ENCODE measurements at places on chromosomes 16 and 17. TPM values are rescaled to one million over a fixed set of nuclear protein-coding genes. Genes with fewer than 3 reads are reported as not detected.

SDK2 gene
- 0.89 TPM for total RNA-seq

KRT13 gene
- total RNA-seq = 0.46 TPM

GCGR gene
- not detected for total RNA-seq

IKZF3 gene
- not detected for total RNA-seq

CTU2 gene
- 14.3 TPM for total RNA-seq

FOXF1 gene
- 6.4 TPM for total RNA-seq

TBC1D3I gene
- total RNA-seq = not detected

All from smooth muscle cell of the umbilical artery (primary cell).